ENCODE measurements at places on chromosomes 6 and 20. TPM values are rescaled to one million over a fixed set of nuclear protein-coding genes. Genes with fewer than 3 reads are reported as not detected.

Gene TRIM15
- total RNA-seq = not detected

DNA sequence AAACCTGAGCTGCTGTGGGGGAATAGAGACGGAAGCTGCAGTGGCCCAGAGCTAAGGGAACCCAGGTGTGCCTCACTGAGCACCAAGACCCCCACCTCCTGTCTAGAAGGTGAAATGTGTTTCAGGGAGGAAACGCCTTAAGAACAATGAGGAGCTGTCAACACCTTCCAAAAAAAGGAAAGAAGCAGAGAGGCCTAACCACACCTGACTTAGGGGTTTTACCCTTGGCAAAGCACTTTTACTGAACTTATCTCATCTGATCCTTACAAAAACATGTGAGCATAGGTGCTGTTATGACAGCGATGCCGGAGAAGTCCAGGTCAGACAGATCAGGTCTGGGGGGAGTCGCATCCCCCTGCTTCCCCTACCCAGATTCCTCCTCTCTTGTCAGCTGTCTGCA is 16.1 kb upstream of the CDKN1A start:
- peaks cover 24% of the 10 kb centered on the region for H3K27me3 ChIP-seq
- no peak overlapping the region for H3K4me3 ChIP-seq
- no peak for DNase-seq
- no peak overlapping the region for H3K27ac ChIP-seq
- peaks cover 19% of the 10 kb centered on the region for H3K4me1 ChIP-seq

Gene KIAA0408
- total RNA-seq = 12.2 TPM

DNA sequence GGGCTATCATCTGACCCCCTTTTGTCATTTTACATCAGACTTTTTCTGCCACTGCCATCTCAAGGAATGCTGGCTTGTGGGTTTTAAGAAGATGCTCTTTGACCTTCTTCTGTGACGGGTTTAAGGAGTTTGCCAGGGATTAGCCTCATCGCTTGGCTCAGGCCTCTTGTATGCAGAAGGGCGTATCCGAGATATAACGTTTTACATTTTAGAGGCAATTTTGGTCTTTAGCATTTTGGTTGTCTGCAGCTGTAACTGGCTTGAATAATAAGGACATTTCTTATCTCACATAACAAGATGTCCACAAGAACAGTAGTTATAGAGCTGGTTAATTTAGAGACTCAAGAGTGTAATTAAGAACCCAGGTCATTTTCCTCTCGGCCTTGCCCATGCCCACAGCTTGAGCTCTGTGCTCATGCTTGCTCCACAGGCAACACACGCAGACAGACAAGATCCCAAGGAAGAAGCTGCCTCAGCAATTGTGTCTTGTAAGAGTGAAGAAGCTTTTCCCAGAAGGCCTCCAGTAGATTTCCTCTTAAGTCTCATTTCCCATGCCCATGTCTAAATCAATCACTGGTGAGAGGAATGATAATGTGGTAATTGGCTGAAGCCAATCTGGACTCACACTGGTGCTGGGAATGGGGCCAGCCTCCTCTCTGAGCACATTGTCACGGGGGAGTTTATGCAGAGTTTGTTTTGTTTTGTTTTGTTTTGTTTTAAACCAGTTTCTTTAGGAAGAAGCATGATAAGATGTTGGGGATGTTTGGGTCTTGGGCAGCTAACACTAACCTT is 36.8 kb downstream of the PTCHD4 start:
- no peak for DNase-seq
- no peak overlapping the region for H3K27ac ChIP-seq
- peaks cover 10% of the 10 kb centered on the region for H3K27me3 ChIP-seq
- H3K36me3 ChIP-seq = no peaks in the 10 kb centered on the region

Gene SMPDL3A
- 0.13 TPM for total RNA-seq

DNA sequence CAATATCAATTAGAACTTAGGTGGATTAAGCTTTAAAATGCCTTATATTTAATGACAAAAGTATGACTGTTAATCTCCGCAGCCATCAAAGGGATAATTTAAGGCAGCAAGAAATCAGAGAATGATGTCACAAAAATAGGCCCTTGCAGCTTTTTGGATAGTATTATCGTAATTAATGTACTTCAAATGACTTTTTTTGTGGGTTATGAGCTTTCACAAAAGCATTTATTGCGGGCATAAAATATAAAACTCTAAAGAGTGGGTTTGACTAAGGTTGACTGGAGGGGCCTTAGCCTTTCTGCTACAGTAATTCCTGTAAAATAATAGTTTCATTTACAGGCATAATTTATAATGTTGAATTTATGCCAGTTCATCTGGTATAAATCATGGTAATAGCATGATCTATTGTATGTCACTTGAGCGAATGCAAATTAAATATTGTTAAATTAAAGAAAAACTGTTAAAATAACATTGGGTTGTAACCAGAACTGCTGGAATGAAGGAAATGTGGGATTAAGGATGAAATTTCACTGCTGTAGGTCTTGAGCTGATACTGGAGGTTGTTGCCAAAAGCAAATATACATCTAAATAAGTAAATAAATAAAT is 78.5 kb upstream of the ZFP64 start:
- H3K27ac ChIP-seq = no peak overlapping the region
- H3K27me3 ChIP-seq = no peaks in the 10 kb centered on the region
- H3K4me1 ChIP-seq = no peaks in the 10 kb centered on the region

DNA sequence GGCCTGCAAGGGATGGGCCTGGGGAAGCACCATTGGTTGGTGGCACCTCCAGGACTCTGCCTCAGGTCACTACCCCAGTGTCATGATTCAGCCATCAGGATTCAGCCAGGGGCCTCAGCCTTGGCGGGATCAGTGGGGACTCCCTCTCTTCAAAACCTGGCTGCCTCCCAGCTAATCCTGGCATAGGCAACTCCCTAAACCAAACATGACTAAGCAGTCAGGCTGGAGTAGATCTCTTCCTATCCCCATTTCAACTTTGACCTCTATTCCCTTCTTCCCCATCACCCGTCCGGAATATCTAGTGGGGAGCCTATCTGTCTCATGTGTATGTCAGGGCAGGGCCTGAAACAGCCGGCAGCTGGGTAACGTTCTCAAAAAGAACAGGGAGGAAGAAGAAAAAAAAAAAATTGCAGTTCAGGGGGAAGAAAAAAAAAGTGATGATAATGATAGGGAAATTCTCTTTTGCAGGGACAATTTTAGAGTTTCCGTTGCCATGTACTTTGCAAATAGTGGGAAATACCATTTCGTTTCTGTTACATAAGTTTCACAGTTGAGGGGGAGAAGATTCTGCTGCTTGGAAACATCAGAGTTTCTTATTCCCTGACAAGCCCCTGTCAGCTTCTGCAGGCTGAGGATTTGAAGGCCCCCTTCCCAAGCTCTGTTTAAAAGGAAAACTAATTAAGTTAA is 4.1 kb upstream of the PREX1 start:
- H3K27me3 ChIP-seq = peaks cover 13% of the 10 kb centered on the region
- DNase-seq = no peak
- H3K4me1 ChIP-seq = peaks cover 7% of the 10 kb centered on the region
- H3K4me3 ChIP-seq = no peak overlapping the region

DNA sequence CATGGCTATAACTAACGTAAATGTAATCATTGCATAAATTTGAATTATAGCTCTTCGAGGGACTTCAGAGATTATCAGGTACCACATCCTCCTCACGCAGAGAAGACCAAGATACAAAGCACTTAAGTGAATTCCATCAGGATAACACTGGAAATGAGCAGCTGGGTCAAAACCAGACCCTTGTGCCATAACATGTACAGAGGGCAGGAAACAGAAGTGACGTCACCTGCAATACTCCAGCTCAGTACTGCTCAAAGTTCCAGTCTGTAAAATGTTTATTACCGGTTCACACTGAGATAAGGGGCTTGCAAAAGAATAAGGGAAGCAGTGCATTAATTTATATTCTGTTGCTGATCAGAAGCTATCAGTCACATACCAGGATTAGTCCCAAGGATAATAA is 45.8 kb downstream of the RGS17 start:
- no peak for DNase-seq
- H3K27me3 ChIP-seq = no peaks in the 10 kb centered on the region
- H3K4me3 ChIP-seq = no peak overlapping the region
- no peaks in the 10 kb centered on the region for H3K36me3 ChIP-seq
- H3K27ac ChIP-seq = no peak overlapping the region

- DNase-seq = no peak
- peaks cover 3% of the 10 kb centered on the region for H3K27me3 ChIP-seq
- no peak overlapping the region for H3K4me3 ChIP-seq
- H3K36me3 ChIP-seq = no peaks in the 10 kb centered on the region
These were observed 70.2 kb upstream of the TBC1D7 start for GRCh38 chr6:13398421-13398994.

Gene HLA-DMB
- total RNA-seq = 20.0 TPM

All from activated CD4-positive, alpha-beta memory T cell treated with anti-CD3 and anti-CD28 coated beads, Interleukin-2, amount 10 ng/mL, durations not matched to agents 7 days and 5 days (primary cell).